ENCODE measurements at places on chromosomes 12 and 14.
A peak's percentile ranks its signal among the peaks of the same experiment; 100 is the strongest.

DNA sequence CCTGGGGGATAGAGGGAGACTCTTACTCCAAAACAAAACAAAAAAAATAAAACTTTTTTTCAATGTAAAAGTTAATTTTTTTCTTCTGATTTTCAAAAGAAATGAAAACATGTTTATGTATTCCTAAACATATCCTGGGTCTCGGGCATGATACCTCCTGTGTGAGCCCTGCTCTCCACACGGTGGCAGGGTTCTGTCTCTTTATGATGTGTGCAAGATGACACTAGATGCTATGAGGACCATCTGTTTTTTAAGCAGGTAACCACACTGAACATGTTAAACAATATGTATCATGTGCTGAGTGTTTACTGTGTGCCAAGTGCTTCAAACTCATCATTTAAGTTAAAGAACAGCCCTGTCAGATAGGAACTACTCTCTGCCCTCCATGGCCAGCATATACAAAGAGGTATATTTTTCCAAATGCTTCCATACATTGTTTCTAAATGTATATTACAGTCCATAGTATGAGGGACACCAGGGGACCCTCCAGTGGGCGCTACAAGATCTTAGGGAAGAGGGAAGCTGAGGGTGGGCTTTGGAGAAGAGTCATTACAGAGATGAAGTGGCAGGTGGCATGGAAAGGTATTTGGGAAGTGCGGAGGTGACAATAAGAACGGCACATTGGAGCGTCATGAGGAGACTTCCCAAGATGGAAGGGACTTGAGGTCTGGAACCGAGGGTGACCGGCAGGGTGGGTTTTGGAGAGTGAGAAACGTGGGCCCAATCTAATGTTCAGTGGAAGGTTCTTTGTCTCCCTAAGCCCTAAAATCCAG lies 28.5 kb downstream of the FOS start:
- DNase-seq: no peak

DNA sequence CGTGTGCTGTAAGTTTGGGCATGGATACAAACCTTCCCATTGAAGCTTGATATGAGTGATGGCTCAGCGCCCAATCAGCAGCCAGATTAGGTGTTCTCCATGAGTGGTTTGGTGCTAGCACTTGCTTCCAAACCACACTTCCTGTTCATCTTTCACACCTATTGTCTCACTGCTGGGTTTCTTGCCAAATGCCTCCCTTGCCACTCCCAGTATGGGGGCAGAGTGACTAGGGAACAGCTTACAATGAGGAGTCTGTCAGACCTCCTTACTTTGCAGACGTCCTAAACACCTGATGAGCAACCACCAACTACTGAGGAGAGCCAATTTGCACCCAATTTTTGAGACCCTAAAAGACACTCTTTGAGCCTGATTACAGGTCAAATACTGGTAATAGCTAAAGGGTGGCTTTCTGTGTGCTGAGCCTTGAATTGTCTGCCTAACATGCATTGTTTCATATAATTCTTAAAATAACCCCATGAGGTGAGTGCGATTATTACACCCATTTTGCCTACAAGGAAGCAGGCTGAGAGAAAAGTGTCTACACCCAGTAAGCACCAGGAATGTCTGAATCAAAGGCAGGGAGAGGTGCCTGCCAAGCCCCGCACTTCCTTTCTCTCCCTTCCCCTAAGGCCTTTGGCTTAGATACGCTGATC lies 48.4 kb upstream of the FOS start:
- DNase-seq: peak; percentile 29

DNA sequence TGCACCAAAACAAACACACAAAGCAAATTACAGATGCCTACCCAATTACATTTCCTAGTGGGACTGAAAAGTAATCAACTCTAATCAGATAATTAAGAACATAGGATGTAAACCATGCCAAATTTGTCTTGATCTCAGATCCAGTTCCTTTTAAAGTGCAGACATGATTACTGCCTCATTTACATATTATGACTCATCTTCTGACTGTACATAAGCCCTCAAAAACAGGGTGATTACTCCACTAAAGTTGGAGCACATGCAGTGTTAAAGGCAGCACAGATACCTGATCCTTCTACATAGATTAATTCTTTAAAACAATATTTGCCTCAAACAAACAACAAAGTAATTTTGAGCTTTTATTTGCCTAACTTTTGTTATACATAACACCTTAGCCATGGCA lies 337.2 kb downstream of the RPS29 start:
- no peak for DNase-seq

DNA sequence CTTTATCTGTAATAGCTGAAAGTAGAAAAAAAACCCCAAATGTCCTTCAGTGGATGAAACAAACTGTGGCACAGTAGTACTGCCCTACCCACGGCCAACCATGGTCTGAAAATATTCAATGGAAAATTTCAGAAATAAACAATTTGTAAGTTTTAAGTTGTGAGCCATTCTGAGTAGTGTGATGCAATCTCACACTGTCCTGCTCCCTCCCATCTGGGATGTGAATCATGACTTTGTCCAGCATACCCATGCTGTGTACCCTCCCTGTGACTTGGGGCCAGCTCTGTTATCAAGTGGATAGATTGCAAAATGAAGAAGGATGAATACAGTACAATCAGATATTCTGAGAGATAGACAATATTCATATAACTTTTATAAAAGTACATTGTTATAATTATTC lies 106.2 kb downstream of the SMOC1 start:
- DNase-seq: no peak

DNA sequence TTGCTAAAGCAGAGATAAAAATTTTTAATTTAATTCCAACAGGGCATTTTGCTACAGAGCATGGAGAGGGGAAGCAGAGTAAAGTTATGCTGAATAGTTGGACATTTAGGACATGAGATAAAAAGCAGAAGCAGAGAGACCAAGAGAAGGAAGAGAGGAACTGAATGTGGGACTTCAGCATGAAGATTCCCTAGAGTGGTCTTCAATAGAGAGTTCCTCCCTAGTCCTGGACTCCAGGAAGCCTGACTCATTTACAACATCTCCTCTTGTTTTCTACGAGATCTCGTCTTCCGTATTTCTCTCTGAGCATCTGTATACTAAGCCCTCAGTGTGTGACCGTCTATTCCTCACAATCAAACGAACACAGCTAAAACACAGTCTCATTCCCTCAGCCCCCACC lies 35.2 kb upstream of the IFT81 start:
- DNase-seq: no peak

DNA sequence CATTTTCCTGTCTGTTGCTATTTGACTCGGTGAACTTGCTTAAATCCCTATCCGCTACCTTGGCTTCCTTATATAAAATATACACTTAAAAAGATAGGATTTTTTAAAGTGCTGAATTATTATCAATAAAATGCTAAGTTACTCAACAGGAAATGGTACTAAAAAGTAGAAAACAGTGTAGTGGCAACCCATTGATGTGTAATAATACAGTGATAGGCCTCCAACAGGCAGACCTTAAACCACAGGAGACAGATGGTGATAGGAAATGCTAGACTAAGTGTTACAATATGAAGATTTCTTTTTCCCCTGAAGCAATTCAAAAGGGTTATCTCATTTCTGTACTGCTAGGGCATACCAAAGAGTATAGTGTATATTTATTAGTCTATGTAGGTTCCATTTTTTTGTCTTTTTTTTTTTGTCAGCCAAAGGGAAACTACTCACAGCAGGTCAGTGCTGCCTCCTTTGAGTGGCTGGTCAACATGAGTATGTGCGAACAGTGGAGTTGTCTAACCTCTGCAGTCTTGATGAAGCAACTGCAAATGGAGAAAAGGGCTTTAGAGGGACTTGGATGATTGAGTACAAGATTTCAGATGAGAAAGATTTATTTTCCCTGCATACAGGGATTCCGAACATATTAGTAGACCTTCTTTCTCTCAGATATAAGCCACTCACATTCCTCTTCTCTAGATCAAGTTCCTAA lies 183.8 kb downstream of the ACSS3 start:
- DNase-seq: no peak

- DNase-seq: peak; percentile 46
These were observed 2.0 kb downstream of the SP1 start for GRCh38 chr12:53381731-53382630.

DNA sequence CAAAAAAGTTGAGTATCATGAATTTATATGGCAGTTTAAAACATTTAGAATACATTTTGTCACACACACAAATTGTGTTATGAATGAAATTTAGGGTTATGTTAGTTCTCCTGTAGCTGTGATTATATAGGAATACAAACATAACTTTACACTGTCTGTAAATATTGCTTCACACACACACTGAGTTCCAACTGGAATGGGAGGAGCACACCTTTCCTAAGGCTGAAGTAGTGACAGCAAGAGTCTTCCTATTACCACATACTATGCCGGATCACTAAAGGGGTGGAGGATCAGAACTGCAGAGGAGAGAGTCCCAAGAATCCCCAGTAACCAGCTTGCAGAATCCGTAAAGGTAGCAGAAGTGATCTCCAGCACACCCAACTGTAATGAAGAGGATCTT lies 63.7 kb downstream of the DNAI7 start:
- DNase-seq: no peak

GRCh38 chr12:48197549-48197970 lies 5.5 kb downstream of the OR10AD1 start:
- DNase-seq: no peak

GRCh38 chr14:56491299-56492285 lies 88.0 kb upstream of the TMEM260 start:
- DNase-seq: no peak

GRCh38 chr14:38941488-38941887 lies 161.5 kb downstream of the SEC23A start:
- DNase-seq: no peak

GRCh38 chr12:109764123-109764522 lies 50.5 kb downstream of the FAM222A start:
- no peak for DNase-seq

GRCh38 chr12:91920276-91920675 lies 225.4 kb downstream of the BTG1 start:
- no peak for DNase-seq

DNA sequence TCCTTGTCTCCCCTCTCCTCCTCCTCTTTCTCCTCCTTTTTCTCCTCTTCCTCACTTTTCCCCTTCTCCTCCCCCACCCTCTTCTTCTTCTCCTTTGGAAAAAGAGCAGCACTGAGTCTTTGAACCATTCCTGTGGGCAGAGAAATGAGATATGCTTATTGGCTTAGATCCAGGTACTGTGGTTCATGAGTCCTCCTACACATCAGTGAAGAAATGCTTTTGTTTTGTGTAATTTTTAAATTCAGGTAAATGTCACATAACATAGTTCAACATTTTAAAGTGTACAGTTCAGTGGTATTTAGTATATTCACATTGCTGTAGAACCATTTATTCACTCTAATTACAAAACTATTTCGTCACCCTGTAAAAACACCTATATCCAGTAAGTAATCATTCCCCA lies 402.1 kb downstream of the AACS start:
- DNase-seq: no peak

DNA sequence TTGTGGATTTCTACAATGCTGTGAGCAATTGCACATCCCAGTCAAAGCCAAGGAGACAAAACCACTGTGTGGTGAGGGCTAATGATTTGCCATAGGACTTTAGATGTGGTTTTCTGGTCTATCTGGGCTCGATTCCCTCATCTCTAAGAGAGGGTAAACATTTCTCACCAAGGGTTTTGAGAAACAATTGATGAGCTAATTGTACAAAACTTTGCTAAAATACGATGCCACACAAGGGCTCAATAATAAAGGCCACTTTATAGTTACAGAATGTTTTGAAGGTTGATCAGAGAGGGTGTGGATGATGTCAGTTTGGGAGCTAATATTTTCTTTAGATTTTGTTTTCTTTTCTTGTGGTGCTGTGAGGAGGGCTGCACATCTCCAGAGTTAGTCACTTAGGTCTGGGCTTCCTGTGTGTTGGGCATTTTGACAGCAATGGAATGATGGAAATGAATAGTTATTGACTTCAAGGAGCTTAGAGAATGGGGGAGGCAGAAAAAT lies 60.8 kb upstream of the SLC38A4 start:
- DNase-seq: no peak

GRCh38 chr12:84075991-84076390 lies 836.6 kb downstream of the SLC6A15 start:
- DNase-seq: no peak

Measured in activated CD4-positive, alpha-beta T cell treated with anti-CD3 and anti-CD28 coated beads for 4 hours (primary cell).